ENCODE measurements at places on chromosomes 4 and X.

- no peak for DNase-seq
Measured at GRCh38 chr4:56118055-56118454, 169.3 kb downstream of the CEP135 start.

DNA sequence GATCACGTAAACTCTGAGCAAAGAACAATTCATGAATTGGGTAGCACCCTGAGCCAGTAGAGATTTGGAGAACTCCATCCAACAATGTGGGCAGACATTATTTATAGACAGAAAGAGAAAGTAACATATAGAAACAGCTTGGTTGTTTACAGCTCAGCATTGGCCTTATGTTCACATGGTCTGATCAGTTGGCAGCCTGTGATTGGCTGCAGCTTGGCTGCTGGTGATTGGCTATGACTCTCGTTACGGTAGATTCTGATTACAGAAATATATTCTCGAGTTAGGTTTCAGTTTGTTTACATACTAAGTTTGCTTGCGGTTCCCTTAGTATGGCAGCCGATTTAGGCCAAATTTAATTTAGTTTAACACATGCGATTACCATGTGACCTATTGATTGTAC, 663.4 kb downstream of the RAPGEF2 start:
- no peak for DNase-seq

DNA sequence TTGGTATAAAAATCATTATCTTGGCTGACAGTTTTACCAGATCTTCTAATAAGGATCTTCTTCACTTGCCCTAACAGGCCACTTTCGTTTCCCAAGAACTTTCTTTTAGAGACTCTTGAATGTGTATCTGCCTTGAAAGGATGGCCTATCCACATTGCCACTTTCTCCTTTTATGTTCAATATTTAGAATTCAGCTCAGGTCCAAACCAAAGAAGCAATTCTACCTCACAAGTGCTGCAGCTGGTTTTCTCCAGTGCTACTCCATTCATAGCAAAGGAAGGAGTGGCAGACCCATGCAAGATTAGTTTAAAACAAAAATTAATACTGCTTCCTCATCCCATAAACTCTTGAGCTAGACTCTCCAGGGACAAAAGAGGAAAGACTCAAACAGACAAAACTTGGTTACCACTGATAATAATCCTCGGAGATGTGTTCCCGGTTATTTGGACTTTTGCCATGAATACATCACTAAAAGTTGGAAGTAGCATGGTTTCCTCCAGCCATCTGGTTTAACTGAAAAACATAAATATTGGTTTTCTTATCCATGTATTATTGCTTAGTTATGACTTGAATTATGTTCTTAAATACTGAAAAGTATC, 401.8 kb downstream of the PABPC4L start:
- DNase-seq, result no peak

- no peak for DNase-seq
Measured at GRCh38 chr4:93461541-93461940, 367.0 kb upstream of the ATOH1 start.

GRCh38 chr4:68591204-68591603, 15.1 kb upstream of the UGT2B17 start:
- no peak for DNase-seq

DNA sequence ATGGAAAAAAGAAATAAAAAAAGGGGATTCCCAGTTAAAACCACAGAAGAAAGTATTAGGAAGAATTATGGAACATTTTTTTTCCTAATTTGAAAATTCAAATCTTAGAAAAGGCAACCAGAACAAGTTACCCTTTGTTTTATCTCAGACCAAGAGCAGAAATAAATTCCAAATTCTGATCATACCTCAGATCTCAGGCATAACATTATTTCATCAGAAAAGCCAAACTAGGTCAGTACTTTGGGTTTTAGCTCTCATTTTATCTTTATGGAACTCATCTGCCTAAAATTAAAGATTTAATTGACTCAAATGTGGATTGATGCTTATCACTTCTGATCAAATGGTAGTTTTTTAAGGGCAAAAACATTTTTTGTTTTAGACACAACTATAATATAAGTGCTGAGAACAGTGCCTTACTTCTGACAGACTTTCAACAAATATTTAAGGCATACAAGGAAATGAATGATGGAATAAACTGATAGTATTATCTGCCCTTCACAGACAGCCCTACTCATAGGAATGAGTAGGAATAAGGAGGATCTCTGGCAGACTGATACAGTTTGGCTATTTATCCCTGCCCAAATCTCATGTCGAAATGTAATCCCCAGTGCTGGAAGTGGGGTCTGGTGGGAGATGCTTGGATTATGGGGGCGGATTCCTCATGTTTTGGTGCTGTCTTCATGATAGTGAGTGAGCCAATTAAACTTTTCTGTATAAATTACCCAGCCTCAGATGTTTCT, 245.3 kb upstream of the PITX2 start:
- DNase-seq, result no peak

DNA sequence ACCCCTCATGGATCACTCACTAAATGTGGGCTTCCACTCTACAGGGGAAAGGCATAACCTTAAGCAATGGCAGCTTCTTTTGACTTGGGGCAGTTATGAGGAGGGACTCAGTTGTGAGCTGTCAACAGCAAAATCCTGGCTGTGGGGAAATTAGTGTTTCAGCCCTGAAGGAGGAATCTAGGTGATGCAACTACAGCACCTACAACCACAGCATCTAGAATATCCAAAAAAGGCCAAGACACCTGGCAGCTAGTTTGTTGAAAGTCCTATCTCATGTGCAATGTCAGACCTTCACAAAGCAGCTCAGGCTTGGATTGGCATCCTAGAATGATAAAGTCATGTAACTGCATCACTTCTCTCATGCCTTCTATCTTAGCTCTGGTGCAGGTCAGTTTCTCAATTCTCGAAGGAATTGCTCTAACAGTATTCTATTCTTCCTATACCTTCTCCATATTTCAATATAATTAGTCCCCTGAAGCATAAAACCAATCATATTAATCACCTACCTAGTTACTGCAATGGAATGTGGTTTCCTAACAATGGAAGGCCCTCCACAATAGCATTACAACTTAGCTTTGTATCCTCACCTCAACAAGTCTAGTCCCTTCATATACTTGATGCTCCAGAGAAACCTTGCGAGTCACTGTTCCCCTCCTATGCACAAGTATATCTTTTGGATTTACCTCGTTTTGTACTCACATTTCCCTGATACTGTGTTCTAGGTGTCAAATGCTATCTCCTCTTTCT, 5.5 kb upstream of the ANTXR2 start:
- DNase-seq, result no peak

- DNase-seq, result peak; percentile 60
Measured at GRCh38 chr4:4269856-4270255, 20.1 kb downstream of the LYAR start.

- DNase-seq, result no peak
Measured at GRCh38 chrX:24333371-24333770, 19.5 kb upstream of the SUPT20HL2 start.
